ENCODE measurements at places on chromosomes 7 and 10.

- DNase-seq = peak; percentile 64
These were observed 166.0 kb upstream of the SP4 start for GRCh38 chr7:21261627-21262594.

DNA sequence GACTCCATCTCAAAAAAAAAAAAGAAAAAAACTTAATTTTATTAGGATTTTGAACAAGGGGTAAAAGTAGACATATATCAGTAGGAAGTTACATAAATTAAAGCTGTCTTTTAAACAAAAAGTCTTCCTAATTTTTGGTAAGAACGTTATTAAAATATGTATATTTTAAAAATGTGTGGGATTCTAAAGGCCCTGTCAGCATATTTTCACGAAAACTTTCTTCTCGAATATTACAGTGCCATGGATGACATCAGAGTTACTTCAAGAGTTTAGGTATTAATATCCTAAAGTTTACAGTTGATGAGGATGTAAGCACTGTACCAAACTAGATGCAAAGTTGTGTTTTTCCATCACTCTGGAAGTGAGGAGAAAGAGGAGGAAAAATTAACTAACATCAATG, 820.8 kb downstream of the PCDH15 start:
- DNase-seq = no peak

GRCh38 chr10:102962951-102963755, 45.1 kb downstream of the CNNM2 start:
- no peak for DNase-seq

- DNase-seq = no peak
These were observed 218 bp downstream of the GDI2 start for GRCh38 chr10:5813091-5813340.

DNA sequence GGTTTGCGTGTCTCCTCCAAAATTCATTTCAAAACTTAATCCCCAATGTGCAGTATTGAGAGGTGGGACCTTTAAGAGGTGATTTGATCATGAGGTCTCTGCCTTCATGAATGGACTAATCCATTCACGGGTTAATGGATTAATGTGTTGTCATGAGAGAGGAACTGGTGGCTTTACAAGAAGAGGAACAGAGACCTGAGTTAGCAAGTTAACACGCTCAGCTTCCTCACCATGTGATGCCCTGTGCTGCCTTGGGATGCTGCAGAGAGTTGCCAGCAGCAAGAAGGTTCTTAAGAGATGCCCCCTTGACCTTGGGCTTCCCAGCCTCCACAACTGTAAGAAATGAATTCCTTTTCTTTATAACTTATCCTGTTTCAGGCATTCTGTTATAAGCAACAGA, 3.7 kb upstream of the TCTN3 start:
- peak; percentile 5 for DNase-seq

GRCh38 chr10:13795653-13796555, 209.1 kb downstream of the PRPF18 start:
- peak; percentile 34 for DNase-seq

DNA sequence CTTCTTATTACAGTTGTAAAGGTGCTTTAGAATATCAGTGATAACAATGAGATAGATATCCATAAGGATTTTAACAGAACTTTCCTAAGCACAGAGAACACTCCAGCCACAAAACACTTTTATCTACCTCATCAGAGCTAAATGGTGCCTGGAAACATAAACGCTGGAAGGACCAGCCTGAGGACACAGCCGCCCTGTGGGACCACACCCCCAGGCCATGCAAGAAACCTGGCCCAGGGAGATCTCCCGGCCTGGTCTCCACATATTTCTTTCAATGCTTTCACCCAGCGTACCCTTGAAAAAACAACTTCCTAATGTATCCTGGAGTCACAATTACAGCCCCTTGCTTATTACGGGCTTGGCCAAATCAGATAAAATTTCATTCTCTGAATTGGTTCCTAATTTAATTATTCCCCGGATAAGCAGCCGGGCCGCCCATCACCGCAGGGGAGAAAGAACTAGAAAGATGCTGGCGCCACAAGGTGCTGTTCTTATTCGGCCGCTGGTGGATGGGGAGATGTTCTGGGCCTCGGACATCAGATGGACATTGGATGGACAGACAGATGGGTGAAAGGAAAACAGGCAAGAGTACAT, 11.8 kb downstream of the CHST15 start:
- no peak for DNase-seq

DNA sequence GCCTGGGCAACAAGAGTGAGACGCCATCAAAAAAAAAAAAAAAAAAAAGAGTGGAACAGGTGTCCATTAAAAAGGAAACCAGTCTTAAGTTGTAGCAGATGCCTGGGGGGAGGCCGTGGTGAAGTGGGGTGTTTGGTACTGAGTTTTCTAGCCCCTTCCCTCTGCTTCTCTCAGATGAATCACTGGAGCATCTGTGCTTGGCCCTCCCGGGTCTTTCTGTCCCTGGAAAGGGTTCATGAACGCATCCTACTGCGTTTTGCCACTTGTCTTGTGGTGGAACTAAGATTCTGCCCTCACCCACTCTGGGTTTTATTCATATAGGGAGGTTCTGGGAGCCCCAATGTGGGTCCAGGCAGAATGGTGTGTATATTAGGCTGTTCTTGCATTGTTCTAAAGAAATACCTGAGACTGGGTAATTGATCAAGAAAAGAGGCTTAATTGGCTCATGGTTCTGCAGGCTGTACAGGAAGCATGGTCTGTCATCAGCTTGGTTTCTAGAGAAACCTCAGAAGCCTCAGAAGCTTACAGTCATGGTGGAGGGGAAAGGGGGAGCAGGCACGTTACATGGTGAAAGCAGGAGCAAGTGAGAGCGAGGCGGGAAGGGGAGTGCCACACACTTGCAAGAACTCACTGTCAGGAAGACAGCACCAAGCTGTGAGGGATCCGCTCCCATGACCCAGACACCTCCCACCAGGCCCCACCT, 63.5 kb downstream of the CAMK1D start:
- DNase-seq = peak; percentile 12

GRCh38 chr7:55485501-55486191, 86.7 kb downstream of the VOPP1 start:
- DNase-seq = no peak

GRCh38 chr7:113289140-113289740, 170.9 kb upstream of the SMIM30 start:
- DNase-seq = no peak

DNA sequence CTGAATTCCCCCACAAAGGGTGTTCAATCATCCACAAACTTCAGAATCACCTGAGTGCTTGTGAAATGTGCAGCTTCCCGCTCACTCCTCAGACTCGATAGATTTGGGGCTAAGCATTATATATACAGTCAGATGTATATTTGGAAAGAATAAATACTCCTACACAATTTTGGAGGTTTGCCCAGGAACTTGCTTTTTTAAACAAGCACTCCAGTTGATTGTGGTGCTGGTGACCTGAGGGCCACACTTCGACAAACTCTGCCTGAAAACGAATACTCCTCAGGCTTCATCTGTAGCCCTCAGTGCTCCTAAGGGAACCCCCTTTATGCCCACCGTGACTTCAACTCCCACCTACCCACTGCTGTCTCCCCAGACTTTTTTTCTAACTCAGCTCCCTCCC, 211.6 kb downstream of the INHBA start:
- DNase-seq = no peak

GRCh38 chr10:27512548-27512947, 8.4 kb downstream of the RAB18 start:
- no peak for DNase-seq

GRCh38 chr7:135853499-135853898, 104.9 kb upstream of the FAM180A start:
- no peak for DNase-seq

GRCh38 chr10:48366261-48366660, 59.8 kb downstream of the MAPK8 start:
- no peak for DNase-seq

DNA sequence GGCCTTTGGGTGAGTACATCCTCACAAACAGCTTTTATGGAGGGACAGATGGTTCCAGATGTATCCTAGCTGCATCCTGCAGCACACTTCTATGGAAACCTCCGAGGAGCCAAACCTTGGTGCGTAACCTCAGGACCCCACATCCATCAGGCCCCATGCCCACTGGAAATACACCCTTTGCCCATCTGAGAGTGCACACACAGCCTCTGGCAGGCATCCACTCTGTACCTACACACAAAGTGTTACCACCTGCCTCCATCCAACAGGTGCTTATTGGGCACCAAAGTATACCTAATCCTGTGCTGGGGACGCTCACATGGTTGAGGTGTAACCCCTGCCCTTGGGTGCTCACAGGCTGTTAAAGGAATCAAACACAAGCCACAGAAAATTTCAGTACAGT, 117.9 kb downstream of the ADCY1 start:
- no peak for DNase-seq

- DNase-seq = no peak
These were observed 152.8 kb downstream of the FOXP2 start for GRCh38 chr7:114567416-114567815.
